T follicular helper cell (primary cell): ENCODE measurements at places on chromosomes 5 and 9.
A peak's percentile ranks its signal among the peaks of the same experiment; 100 is the strongest.

GRCh38 chr5:139513852-139514485 lies 31.4 kb upstream of the STING1 start:
- DNase-seq = no peak

DNA sequence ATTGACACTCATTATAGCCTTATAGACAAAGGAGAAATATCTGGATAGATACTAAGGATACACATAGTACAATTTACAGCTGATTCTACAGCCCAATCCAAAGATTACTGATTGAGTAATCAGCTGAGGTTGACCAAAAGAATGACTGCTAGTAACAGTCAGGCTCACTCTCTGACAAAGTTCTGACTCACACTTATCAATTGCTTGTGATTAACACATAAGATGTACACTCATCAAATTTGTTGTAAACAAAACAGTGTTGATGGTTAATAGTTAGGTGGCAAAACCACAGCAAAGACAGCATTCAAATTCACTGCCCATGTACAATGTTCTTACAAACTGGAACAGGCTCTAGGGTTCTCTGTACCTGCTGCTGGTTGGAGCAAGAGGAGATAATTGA lies 422.7 kb downstream of the TLE1 start:
- no peak for DNase-seq

GRCh38 chr5:32453916-32454315 lies 9.4 kb upstream of the ZFR start:
- DNase-seq = no peak

- no peak for DNase-seq
These were observed 300.8 kb downstream of the SEMA5A start for GRCh38 chr5:9245071-9245470.

GRCh38 chr9:5425006-5425628 lies 12.6 kb downstream of the PLGRKT start:
- no peak for DNase-seq

DNA sequence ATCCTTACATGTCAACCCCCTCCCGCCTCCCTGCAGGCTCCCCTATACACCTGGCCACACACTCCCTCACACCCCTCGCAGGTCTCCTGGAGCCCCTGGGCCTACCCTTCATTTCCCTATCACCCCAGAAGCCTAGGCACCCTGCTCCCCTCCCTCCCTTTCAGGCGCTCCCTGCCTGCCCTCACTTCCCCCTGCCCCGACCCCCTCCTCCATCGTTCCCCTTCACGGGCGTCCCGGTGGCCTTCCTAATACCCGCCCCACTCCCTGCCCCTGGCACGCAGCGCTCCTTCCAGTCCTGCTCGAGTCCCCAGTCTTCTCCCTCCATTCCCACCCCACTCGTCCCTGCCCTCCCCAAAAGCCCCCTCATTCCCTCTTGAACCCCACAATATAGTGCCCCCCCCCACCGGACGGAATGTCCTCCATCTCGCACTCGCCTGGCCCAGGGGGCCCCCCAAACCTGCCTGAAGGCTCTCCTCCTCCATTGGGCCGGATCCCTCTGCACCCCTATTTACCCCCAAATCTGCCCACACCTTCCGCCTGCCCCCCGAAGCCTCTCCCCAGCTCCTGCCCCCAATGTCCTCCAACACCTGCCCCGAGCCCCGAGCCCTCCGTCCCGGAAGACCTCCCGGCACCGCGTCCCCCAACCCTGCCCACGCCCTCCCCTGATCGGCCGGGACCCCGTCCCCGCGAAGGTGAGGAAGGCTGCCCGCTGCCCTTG lies 746 bp downstream of the STRBP start:
- peak; percentile 3 for DNase-seq

DNA sequence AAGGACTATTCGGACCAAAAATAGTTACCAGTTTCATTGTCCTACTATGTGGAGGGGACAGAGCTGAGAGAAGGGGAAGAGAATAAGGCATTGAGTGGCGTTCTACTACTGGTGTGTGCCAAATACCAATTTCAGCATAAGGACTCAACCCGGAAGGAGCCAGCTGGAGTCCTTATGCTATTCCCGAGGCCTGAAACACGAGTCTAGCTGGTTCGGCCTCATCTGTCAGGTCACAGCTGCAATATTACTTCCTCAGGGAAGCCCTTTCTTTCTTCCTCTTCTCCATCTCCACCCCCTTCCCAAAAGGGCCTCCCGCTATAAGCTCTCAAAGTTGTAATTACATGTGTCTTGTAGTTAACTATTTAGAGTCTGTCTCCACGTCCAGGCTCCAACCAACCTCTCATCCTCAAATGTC lies 20.5 kb upstream of the FER start:
- DNase-seq = no peak

GRCh38 chr9:98251551-98251950 lies 3.9 kb downstream of the TBC1D2 start:
- DNase-seq = no peak

DNA sequence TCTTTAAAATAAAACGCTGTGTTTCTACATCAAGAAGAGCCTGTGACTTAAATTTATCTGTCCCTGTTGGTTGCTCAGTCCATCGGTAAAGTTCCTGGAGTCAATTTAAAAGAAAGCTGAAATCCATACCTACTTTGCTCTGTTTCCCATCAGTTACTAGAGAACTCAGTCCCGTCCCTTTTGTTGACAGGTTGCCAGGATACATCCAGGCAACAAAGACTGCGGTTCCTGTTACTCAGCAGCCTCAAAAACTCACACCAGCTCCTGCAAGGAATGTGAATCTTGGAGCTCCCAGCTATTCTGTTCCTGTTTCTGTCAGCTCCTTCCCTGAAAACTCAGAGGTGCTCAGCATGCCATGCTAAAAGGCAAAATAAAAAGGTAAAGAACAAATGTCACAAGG lies at the start of gene ZNF474:
Gene ZNF474 (plus strand): TSS at position 241 of the 400 bp plus-strand sequence. CDS start 22,445 bp downstream, outside the sequence.
- no peak for DNase-seq

- DNase-seq = no peak
These were observed 1339.7 kb upstream of the CDH6 start for GRCh38 chr5:29853711-29854220.

DNA sequence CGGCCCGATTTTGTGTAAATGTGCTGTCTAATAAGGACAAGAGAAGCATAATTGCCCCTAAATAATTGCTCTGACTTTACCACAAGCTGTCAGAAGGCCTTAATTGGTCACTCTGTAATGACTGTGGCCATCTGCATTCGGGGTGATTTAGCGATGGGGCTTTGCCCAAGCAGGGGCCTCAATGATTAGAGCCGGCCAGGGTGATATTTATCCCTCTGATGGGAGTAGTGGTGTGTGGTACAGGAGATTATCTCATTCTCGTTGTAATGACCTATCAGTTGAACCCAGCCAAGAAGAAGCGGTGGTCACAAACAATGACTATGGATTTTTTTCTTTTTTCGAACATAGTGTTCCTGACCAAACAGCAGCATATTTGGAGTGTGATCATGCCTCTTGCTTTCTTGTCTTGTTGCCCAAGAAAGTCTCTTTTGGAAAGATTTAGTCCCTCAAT lies 72.0 kb upstream of the SAP30L start:
- DNase-seq = no peak

DNA sequence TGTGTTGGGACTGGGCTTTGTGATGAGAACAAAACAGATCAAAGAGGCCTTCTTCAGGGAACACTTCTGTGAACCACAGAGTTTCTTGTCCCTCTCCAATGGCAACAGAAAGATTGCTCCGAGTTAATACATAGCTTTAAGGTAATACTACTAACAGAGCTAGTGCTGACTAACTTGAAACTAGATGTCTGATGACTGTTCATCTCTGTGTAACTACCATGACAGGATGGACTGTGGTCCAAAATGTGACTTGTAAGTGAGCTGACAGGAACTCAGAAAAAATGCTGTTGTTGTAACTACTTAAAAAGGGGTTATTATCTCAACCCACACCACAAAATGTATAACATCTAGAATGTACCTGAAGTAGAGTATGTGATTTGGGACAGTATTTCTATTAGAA lies 630.2 kb upstream of the DMAC1 start:
- no peak for DNase-seq

GRCh38 chr9:135088348-135088978 lies 995 bp downstream of the OLFM1 start:
- DNase-seq = no peak
